Panc1 (cell line): ENCODE measurements at places on chromosomes 3 and 15. TPM values are rescaled to one million over a fixed set of nuclear protein-coding genes. Genes with fewer than 3 reads are reported as not detected.

Gene CAPN7
- 26.5 TPM for total RNA-seq

Gene SV2B
- not detected for total RNA-seq

GRCh38 chr3:643376-643775 lies 446.8 kb downstream of the CHL1 start:
- no peaks in the 10 kb centered on the region for H3K27me3 ChIP-seq
- no peaks in the 10 kb centered on the region for H3K4me1 ChIP-seq

Gene ZNF197
- total RNA-seq = 7.0 TPM

Gene OSTN
- total RNA-seq = not detected

DNA sequence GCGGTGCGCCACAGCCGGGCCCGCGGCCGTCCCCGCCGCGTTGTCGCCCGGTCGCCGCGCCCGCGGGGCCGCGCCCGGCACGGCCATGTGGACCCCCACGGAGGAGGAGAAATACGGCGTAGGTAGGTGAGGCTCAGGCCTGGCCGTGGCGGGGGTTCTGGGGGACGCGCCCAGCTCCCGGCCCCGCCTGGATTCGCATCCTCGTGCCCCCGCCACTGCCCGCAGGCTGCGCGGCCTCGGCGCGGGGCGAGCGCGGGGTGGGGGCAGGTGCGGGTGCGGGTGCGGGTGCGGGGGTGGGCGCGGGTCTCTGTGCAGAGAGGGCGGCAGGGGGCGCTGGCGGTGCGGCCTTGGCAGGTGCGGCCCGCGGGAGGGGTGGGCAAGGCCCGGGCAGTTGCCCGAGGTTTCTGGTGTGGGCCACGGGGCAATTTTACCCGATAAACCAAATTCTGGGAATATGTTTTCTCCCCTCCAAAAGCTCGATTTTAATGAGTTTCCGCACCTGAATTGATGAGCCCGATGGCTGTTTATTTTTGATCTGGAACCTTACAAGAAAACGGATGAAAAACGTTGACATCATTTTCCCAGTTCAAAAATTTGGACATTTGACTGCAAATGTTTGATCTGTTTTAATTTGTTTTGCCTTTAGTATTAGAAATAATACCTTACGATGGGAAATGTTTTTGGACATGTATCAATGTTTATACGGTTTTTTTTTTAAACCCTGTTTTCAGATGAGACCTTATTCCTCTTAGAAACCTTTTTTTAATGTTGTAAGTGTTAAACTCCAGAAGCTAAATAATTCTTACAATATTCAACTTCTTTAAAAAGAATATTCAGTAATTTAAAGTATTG lies 678 bp downstream of the DOCK3 start:
- peaks cover 3% of the 10 kb centered on the region; the same call in 1 of the 2 replicates for H3K4me1 ChIP-seq
- H3K4me3 ChIP-seq = peak overlapping the region; percentile 27
- H3K27me3 ChIP-seq = peaks cover 24% of the 10 kb centered on the region
- no peak for DNase-seq
- H3K36me3 ChIP-seq = no peaks in the 10 kb centered on the region
- H3K27ac ChIP-seq = no peak overlapping the region

GRCh38 chr3:184590795-184591194 lies 29.2 kb downstream of the EPHB3 start:
- H3K27ac ChIP-seq = no peak overlapping the region
- H3K36me3 ChIP-seq = no peaks in the 10 kb centered on the region
